ENCODE measurements at places on chromosomes 7 and 10.
A peak's percentile ranks its signal among the peaks of the same experiment; 100 is the strongest.

GRCh38 chr7:112790586-112791003, 402 bp upstream of the TMEM168 start:
- no peak for DNase-seq

GRCh38 chr10:45585131-45585530, 87.4 kb downstream of the ZFAND4 start:
- DNase-seq = no peak

DNA sequence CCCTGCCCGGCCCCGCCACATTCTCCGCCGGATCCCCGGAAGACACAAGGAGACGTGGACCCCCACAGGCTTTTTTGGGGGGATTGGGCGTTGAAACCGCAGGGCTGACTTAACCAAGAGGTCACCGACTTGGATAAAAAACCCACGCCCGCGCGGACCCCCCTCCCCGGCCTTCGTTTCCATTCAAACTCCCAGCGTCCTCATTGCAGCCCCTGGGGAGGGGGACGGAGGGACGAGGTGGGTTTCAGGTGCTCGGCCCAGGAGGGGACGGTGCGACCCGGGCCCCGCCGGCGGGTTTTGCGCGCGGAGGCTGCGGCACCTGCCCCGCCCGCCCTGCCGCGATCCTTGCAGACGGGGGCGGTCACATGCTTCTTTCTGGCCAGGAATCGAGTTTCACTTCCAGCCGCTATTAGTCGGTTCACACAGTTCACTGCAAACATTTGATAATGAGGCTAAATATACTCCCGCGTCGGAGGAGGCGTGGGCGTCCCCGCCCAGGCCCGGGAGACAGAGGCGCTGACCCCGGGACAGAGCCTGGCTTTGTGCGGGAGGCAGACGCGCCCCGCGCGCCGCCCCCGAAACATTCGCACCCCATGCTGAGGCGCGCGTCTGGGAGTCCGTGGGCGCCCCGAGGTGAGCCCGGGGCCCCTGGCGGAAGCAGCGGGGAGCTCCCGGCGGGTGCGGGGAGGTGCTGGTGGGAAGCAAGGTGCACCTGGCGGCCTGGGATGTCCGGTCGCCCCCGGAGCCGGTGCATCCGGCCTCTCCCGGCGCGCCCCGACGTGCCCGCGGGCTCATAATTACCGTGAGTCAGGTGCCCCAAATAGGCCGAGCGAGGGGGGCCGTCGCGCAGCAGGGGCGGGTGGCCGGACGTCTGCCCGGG, 2.7 kb upstream of the PDGFA start:
- peak; percentile 15 for DNase-seq

DNA sequence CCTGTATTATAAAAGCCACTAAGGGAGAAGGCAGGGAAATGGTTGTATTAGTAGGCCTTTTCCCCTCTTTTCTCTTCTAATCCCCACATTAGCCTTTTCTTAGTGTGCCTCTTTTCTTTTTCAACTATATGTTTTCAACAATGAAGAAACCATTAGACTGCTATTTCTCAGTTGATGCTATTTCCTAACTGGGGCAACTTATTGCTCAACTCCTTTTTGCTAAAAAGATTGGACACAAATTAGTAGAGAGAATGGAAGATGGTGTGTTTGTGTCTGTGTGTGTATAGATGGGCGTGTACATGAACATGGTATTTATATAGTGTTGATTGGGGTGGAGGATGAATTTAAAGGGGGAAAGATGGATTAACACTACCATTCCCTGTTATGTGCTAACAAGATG, 28.4 kb downstream of the TBC1D12 start:
- DNase-seq = peak; percentile 25

DNA sequence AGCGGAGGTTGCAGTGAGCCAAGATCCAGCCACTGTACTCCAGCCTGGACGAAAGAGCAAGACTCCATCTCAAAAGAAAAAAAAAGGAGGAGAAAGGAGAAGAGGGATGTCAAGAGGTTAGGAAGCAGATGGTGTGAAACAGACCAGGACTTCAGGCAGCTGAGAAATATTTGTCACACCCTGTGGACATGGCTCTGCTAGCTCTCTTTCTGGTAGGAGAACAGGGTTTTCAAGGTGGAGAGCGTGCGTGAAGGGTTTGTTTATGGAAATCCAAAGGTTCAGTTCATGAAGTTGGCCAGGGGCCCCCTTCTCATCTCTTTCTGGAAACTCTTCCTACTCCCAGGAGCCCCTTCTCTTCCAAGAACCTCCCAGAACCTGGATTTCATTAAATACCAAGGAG, 110.8 kb upstream of the GALNT17 start:
- DNase-seq = no peak
